ENCODE measurements at places on chromosomes 2 and 18.

DNA sequence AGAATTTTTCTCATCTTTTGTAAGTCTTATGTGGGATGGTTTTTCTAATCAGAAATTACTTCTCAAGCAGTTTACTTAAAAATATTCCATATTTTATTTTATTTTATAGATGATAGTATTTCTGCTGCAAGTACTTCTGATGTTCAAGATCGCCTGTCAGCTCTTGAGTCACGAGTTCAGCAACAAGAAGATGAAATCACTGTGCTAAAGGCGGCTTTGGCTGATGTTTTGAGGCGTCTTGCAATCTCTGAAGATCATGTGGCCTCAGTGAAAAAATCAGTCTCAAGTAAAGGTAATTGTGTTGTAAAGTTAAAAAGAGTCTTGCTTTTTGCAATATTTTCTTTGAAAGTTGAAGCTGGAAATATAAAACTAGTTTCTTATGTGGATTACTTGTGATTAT, 76.2 kb downstream of the EML4 start:
- no peak for DNase-seq

DNA sequence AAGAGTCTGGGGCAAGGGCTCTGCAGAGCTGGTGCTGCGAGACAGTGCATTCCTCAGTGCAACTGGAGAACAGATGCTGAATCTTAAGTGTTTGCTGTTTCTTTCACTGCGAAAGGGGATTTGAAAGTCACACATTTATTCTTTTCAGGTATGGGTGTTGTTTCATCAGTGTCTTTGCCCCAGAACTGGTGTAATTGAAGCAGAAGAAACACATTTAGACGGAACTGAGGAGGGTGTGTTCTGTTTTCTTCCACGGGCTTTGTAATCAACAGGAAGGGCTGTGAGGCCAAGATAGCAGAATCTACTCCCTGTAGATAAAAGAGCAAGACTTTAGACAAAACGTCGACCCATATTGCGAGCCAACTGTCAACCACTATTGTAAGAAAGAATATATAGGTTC, 151.9 kb downstream of the EPHA4 start:
- no peak for DNase-seq

GRCh38 chr2:134074619-134075018, 179.3 kb upstream of the MGAT5 start:
- no peak for DNase-seq

- no peak for DNase-seq
Measured at GRCh38 chr2:239566162-239566994, 165.6 kb upstream of the HDAC4 start.

DNA sequence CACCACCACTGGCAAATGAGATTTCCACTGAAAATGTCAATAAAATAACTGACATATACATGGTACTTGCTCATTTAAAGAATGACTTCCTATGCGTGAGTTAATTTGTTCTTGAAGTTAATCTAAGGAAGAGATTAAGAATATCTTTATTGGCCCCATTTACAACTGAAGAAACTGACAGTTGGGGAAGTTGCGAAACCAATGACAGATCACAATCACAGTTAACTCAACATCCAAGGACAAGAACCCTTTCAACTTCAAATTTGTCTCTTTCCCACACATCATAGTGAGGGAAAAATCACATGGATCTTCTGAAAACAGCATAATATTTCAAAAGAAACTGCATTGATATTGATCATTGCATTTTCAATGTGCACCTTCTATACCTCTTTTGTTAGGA, 565.4 kb downstream of the IRS1 start:
- no peak for DNase-seq

DNA sequence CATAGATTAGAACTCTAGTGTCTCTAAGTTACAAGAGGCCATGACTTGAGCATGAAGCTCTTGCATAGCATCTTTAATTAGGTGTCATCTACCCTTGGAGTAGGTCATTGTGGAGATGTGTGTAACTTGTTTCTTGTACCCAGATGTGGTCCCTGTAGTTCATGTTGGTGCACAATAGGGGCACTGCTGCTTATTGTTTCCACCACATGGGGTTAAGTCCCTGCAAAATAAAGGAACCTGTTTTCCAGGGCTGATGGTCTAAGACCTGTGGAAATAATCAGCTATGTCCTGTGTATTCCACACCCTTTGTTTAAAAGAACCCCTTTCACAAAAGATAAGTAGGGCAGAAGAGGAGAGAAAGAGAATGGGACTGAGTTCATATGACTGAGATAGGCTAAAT, 28.6 kb downstream of the ASXL3 start:
- no peak for DNase-seq
